ENCODE measurements at places on chromosomes 4 and X.

- no peak for DNase-seq
Observed at GRCh38 chr4:22688236-22688635, 4.5 kb upstream of the GBA3 start.

DNA sequence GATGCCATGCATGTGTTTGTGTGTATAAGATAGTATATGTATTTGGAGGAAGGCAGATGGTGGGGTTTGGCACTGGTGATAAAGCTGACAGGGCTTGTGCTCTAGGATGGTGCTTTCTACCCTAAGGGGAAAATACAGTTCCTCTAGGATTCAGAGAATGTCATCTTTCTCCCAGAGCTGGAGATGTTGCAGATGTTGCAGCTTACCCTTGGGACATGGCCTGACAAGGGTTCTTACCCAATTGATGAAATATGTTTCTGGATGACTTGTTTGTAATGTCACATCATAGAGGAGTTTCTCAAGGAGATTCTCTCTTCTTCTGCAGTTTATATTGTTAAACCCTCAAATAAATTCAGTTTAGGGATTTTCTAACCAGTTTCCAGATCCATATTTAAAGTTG, 52.5 kb upstream of the PITX2 start:
- DNase-seq = no peak

GRCh38 chrX:12681047-12681446, 110.2 kb upstream of the PRPS2 start:
- DNase-seq = no peak

GRCh38 chrX:124504111-124504983, 158.0 kb downstream of the SH2D1A start:
- DNase-seq = no peak

- DNase-seq = no peak
Observed at GRCh38 chr4:31039382-31039781, 319.2 kb downstream of the PCDH7 start.

- DNase-seq = no peak
Observed at GRCh38 chr4:20297261-20297660, 45.6 kb downstream of the SLIT2 start.

GRCh38 chr4:4860600-4861389, 1.3 kb downstream of the MSX1 start:
- no peak for DNase-seq

- no peak for DNase-seq
Observed at GRCh38 chr4:76090241-76090691, 15.8 kb downstream of the ART3 start.

DNA sequence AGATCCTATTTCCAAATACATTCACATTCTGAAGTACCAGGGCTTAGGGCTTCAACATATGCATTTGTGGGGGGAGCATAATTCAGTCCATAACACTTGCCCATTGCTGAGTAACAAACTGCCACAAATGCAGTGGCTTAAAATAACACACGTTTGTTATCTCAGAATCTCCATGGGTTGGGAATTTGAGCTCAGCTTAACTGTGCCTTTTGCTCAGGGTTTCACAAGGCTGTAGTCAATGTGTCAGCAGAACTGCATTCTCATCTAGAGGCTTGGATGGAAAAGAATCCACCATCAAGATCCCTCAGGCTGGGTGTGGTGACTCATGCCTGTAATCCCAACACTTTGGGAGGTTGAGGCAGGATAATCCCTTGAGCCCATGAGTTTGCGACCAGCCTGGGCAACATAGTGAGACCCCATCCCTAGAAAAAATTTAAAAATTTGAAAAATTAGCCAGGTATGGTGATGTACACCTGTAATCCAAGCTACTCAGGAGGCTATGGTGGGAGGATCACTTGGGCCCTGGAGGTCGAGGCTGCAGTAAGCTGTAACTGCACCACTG, 25.8 kb upstream of the TBL1X start:
- DNase-seq = no peak

Data from SHP77 treated with DMSO at 0.1 percent for 48 hours (cell line).